ENCODE measurements at places on chromosomes 3 and 15. TPM values are rescaled to one million over a fixed set of nuclear protein-coding genes. Genes with fewer than 3 reads are reported as not detected.

GRCh38 chr15:33587773-33588172, 277.0 kb downstream of the RYR3 start:
- no peak for DNase-seq

The CLASP2 gene
- polyA plus RNA-seq = 18.8 TPM

The ITIH1 gene
- polyA plus RNA-seq = 3.4 TPM

The RRP9 gene
- polyA plus RNA-seq = 16.9 TPM

GRCh38 chr3:126245811-126246727, 65.7 kb upstream of the ALDH1L1 start:
- no peak for DNase-seq

GRCh38 chr15:75809986-75810750, 33.1 kb upstream of the UBE2Q2 start:
- DNase-seq = no peak

GRCh38 chr3:15326037-15326436, 6.3 kb downstream of the SH3BP5 start:
- no peak for DNase-seq

The FOXB1 gene
- polyA plus RNA-seq = 0.16 TPM

The CFAP20DC gene
- polyA plus RNA-seq = 1.0 TPM

GRCh38 chr3:52281981-52282801, 3.7 kb upstream of the WDR82 start:
- no peak for DNase-seq

The DNAJC19 gene
- polyA plus RNA-seq = 57.4 TPM

GRCh38 chr3:80368616-80369015, 600.8 kb upstream of the ROBO1 start:
- no peak for DNase-seq

The IL16 gene
- polyA plus RNA-seq = 64.1 TPM

The NANOGP8 gene
- 0.05 TPM for polyA plus RNA-seq

- no peak for DNase-seq
These were observed 37.0 kb downstream of the ITGB5 start for GRCh38 chr3:124850212-124850611.

The TTLL3 gene
- polyA plus RNA-seq = 84.0 TPM

DNA sequence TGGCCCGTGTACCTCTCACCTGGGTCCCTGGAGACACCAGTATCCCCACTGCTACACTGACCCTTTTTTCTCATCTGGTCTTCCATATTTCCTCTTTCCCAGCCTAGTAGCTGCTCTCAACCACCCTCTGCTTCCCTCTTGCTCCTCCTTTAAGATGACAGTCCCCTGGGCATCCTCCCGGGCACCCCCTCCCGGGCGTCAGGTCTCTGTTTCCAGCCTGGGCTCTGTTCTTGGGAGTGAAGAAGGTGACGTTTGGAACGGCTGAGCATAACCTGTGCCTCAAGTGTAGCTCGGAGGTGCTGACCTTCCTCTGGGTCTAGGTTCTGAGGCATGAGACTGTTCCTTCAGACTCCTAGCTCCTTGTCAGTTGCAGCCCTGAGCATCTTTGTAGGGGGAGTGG, 101.2 kb downstream of the VGLL4 start:
- DNase-seq = no peak

The C2CD4A gene
- polyA plus RNA-seq = 11.6 TPM

GRCh38 chr3:27729325-27729724, 7.2 kb upstream of the EOMES start:
- DNase-seq = no peak

GRCh38 chr3:3368306-3368705, 188.8 kb upstream of the CRBN start:
- DNase-seq = no peak

GRCh38 chr15:41805711-41806110, 22.2 kb upstream of the JMJD7 start:
- DNase-seq = no peak

The SNX22 gene
- polyA plus RNA-seq = 23.9 TPM

- no peak for DNase-seq
These were observed 10.3 kb downstream of the SEC13 start for GRCh38 chr3:10310578-10310977.

DNA sequence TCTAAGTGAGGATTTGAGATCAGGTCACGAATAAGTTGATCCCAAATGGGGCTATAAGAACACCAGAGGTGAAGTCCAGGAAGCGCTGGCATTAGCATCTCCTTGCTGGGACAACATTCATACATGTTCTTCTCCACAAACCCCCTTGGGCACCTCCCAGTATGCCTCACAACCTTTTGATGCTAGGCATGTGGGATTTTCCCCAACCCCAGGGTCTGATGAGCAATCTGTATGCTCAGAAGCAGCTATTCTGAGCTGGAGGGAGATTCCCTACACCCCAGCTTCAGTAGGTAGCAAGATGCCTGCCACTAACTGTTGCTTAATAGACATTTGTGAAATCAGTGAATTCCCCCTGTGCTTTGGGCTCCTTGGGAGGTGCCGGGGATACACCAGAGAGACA, 32.2 kb downstream of the SLC6A11 start:
- DNase-seq = no peak

- DNase-seq = no peak
These were observed 43.8 kb downstream of the DCP1A start for GRCh38 chr3:53303549-53303948.

The AGBL1 gene
- 0.02 TPM for polyA plus RNA-seq

DNA sequence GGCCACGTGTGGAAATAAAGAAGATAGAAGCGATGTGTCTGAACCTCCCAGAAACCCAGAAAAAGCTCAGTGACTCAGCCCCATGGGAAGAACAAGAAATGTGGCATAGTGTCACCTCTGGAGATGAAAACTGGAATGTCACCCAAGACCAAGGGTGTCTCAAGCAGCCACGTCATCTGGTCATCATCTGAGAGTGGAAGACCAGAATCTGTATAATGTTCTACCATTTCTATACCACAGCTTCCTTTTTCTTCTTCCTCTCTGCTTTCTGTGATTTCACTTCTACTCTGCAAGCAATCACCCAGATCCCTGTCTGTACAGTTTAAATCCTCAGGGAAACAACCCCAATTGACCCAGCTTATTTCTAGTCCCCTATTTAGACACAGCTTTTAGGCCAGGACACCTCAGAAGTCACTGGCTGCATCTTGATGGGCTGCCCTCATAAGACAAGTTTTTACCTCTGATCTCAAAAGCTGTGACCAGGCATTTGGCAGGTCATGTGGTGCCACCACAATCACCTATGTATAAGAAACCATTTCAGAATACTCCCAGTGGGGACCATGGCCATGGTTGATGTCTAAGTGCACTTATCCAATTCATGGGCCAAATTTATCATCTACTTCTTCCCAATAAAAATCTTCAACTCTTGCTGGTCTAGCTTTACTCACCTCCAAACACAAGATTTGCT, 278.5 kb upstream of the UMPS start:
- no peak for DNase-seq

GRCh38 chr3:158771982-158772381, 29.9 kb upstream of the MFSD1 start:
- no peak for DNase-seq

The XYLB gene
- 0.43 TPM for polyA plus RNA-seq

All from thymus (tissue), 14 donors.